Osteoblast (primary cell): ENCODE measurements at places on chromosomes 5 and 9. TPM values are rescaled to one million over a fixed set of nuclear protein-coding genes. Genes with fewer than 3 reads are reported as not detected.
A peak's percentile ranks its signal among the peaks of the same experiment; 100 is the strongest.

GRCh38 chr9:127347831-127348776 is 48.9 kb upstream of the SLC2A8 start:
- DNase-seq, result no peak

DNA sequence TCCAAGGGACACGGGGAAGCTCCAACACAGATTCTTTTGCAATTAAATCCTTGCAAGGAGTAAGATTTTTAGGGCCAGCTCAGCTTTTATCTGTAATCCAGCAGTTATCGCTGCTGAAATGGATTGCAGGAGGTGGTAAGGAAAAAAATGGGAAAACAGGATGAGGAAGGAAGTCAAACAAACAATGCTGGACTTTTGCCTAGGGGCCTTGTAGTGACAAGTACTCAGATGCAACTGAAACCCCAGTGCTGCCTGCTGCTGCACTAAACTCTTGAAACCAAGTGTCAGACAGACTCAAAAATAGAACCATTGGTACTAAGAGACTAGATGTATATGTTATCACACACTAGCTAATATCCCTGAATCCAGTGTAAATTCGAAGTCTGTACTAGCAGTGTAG is 309.2 kb downstream of the CTNND2 start:
- DNase-seq, result no peak

GRCh38 chr5:58246461-58246944 is 213.4 kb downstream of the PLK2 start:
- DNase-seq, result no peak

DNA sequence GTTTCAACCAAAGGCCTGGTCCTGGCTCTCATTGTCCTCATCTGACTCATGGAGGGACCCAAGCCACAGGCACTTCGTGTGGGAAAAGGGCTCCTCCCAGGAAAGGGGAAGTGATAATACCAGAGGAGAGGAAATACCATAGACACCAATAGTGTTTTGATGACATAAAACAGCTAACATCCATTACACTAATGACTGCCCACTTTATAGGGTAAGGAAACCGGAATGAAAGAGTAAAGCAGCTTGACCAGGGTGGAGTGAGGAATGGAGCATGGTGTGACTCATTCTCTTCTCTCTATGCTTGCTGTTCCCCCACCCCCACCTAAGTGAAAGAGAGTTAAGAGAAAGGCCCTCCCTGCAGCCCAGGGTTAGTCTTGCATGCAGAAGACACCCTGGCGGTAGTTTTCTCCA is 67.4 kb upstream of the HRH2 start:
- peak; percentile 90 for DNase-seq

DNA sequence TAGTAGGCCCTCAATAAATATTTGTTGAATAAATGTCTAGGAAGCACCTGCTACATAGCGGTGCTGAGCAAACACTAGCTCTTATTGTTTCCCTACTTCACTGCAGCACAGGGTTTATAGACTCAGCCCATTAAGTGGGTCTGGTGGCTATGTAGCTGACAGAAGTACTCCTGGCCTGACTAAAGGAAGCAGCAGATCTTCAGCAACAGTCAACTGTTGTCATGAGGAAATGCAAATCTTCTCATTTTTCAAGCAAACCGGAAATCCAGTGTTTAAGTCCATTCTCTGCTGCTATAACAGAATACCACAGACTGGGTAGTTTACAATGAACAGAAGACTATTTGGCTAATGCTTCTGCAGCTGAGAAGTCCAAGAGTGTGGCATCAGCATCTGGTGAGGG is 2.8 kb upstream of the TEX10 start:
- no peak for DNase-seq

DNA sequence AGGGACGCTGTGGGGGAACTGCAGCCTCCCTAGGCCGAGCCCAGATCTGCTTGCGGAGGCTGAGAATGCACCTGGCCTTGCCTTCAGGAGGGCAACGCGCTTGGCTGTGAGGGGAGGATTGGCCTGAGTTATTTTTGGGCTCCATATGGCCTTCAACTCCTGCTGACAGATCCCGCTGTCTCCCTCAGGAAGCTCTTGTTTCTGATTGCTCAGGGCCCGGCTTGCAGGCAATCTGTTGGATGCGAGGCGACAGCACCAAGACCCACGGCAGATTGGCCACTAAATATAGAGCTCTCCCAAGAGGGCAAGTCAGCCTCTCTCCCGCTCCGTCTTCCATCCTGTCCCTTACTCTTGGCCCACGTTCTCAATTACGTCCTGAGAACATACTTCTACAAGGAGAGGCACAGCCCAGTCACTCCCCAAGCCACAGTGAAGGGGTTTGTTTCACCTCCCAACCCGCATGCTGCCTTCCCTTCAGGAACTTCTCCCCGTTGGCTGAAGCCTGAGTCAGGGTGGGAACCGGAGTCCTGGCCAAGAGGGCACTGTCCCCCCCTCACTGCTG is 53.6 kb downstream of the RASGEF1C start:
- DNase-seq, result peak; percentile 17

- no peak for DNase-seq
These were observed 181.4 kb upstream of the MAP3K1 start for GRCh38 chr5:56633950-56634349.

DNA sequence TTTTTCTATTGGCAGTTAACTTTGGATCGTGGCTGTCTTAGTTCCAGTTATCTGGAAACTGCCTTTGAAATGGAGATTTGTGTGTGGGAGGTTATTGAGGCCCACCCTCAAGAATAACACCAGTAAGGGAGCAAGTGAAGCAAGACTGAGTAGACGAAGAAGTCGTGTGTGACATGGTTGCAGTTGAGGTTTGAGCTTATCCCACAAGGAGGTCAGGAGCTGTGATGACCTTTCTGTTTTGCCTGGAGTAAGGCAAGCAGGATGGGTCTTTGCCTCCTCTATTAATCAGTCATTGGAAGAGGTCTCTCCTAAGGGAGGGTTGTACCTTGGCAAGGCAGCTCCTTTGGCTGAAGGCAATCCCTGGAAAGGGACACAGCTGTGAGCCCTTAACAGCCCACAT is 49.6 kb upstream of the CTXN3 start:
- DNase-seq, result no peak

- DNase-seq, result no peak
These were observed 26.1 kb upstream of the FSTL4 start for GRCh38 chr5:133638436-133638835.

- DNase-seq, result no peak
These were observed 6.3 kb upstream of the GARIN3 start for GRCh38 chr5:157172403-157172802.

GRCh38 chr9:130244548-130245165 is 20.9 kb upstream of the HMCN2 start:
- no peak for DNase-seq

GRCh38 chr9:74983709-74984108 is 31.0 kb upstream of the C9orf40 start:
- no peak for DNase-seq

DNA sequence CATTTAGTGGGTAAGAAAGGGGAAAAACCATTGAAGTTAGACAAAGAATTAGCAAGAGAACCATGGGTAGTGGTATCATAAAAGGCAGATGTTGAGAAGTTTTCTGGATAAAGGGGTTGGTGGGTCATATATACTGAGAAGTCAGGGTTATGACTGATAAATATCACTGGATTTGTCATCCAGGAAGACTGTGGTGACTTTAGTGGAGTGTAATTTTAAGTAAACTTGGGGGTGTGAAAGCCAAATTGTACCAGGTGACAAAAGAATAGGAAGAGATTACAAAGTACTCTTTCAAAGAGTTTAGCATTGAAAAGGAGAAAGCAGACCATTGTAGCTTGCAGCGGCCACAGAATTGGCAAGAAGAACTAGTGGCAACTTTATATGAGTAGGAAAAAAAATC is 315.2 kb upstream of the DMAC1 start:
- DNase-seq, result no peak

DNA sequence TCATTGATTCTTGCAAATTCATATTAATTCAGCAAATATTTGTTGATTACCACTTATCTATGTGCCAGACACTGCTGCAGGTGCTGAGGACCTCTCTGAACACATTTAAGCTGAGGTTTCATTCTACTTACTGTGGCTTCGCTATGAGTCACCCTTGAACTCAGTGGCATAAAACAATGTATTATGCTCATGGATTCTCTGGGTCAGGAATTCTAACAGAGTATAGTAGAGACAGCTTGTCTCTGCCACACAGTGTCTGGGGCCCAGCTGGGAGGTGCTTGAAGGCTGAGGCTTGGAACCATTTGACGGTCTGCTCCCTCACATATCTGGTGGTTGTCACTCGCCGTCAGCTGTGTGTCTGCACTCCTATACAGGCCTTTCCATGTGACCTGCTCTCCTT is 124.3 kb upstream of the NR3C1 start:
- DNase-seq, result peak; percentile 61

- peak; percentile 47 for DNase-seq
These were observed 9.0 kb upstream of the ADGRD2 start for GRCh38 chr9:124441291-124441690.

- no peak for DNase-seq
These were observed 296.7 kb upstream of the PANK3 start for GRCh38 chr5:168875832-168876231.

DNA sequence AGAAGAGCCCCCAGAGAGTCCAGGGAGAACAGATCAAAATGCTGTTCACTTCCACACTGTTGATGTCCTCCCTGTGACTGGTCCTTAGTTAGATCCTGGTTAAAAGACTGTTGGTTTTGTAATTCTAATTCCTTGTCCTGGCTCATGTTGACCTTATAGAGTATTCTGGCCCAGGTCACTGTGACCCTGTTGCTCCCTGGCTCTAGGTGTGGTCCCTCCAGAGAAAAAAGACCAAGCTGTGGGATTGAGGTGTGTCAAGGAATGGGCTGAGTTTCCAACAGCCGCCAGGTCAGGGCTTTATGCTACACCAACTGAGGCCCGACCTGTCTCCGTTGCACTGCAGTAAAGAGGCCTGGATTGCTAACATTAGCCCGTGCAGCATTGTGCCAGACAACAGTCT is 241.0 kb upstream of the MSX2 start:
- DNase-seq, result no peak

- DNase-seq, result no peak
These were observed 73.8 kb upstream of the SGCD start for GRCh38 chr5:156253130-156253529.

GRCh38 chr9:4575997-4576396 is 85.7 kb downstream of the SLC1A1 start:
- no peak for DNase-seq

GRCh38 chr9:106726070-106726815 is 136.7 kb upstream of the ZNF462 start:
- no peak for DNase-seq

GRCh38 chr5:87139795-87140194 is 127.9 kb upstream of the RASA1 start:
- no peak for DNase-seq

DNA sequence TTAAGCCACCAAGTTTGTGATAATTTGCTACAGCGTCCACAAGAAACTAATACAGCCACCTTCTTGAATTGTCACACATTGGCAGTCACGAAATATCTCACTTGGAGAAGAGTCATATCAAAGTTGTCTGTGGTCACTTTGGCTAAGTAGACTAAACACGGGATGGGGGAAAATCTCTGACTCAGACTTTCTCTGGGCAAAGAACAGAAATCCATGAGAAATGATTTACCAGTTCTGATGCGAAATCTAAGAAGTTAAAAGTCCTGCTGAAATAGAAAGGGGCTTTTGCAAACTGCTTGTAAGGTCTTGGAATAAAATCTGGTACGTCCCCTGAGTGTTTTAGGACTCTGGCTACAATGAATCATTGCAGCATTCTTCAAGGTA is 158.4 kb downstream of the COL23A1 start:
- DNase-seq, result peak; percentile 32

GRCh38 chr9:110559869-110560268 is 19.7 kb downstream of the SVEP1 start:
- no peak for DNase-seq

DNA sequence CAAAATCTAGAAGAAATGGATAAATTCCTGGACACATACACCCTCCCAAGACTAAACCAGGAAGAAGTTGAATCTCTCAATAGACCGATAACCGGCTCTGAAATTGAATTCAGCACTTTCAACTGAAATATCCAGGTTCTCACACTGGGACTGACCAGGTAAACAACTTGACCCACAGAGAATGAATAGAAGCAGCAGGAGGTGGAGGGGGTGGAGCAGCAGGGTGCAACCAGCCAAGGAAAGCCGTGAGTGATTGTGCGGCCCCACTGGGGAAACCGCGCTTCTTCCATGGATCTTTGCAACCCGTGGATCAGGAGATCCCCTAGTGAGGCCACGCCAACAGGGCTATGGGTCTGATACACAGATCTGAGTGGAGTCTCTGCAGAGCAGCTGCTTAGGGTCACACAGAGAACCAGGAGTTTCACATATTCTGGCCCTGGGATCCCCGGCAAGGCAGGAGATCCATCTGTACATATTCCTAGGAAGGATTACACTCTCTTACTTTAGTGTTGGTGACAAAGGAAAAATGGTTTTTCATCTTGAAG is 181.5 kb downstream of the SLCO4C1 start:
- DNase-seq, result no peak

CAVIN4 gene
- 1.4 and 1.5 TPM in 2 replicates for total RNA-seq

SLC6A18 gene
- not detected in 2 replicates for total RNA-seq

RELL2 gene
- 4.4 and 5.1 TPM in 2 replicates for total RNA-seq

OLFM1 gene
- under 0.01 and 0.29 TPM in 2 replicates for total RNA-seq

GLRA1 gene
- total RNA-seq, result not detected in 2 replicates

LMBRD2 gene
- 11.5 and 13.8 TPM in 2 replicates for total RNA-seq

CSF2 gene
- total RNA-seq, result not detected in 2 replicates

ZNF608 gene
- total RNA-seq, result 11.6 and 14.7 TPM in 2 replicates

CDC23 gene
- total RNA-seq, result 25.6 and 28.6 TPM in 2 replicates

SHISAL2B gene
- total RNA-seq, result not detected in 2 replicates
